ENCODE measurements at places on chromosomes 7 and 10. TPM values are rescaled to one million over a fixed set of nuclear protein-coding genes. Genes with fewer than 3 reads are reported as not detected.

GRCh38 chr7:125567686-125568085 is 638.1 kb upstream of the POT1 start:
- H3K36me3 ChIP-seq = no peaks in the 10 kb centered on the region
- H3K27ac ChIP-seq = no peak overlapping the region
- H3K4me1 ChIP-seq = no peaks in the 10 kb centered on the region
- no peak for DNase-seq
- H3K27me3 ChIP-seq = no peaks in the 10 kb centered on the region

The ASB4 gene
- total RNA-seq = not detected

DNA sequence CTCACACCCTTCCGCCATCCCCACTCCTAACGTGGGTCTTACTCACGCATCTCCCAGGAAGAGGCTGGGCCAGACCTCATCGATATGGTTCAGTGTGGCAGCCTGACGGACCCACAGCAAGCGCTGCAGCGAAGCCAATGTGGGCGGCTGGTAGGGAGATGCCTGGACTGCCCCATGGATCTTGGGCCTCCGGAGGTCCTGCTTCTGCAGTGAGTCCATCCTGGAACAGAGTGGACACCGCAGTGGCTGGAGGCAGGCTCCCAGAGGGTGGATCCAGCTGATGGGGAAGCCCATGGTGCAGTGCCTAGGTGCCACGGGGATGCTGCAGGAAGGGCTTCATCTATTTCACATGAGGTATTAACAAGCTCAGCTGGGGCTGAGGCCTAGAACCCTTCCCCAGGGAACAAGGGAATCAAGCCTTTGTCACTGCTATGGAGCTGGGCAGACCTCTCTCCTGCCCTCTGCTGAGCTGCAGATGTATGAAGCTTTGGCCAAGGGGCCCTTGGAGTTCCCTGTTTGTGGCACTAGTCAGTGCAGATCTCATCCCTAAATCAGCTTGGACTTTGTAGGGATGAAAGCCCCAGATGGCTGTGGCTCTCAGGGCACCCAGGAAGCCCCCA is 13.7 kb upstream of the SAMD8 start:
- H3K36me3 ChIP-seq = no peaks in the 10 kb centered on the region
- no peaks in the 10 kb centered on the region for H3K4me1 ChIP-seq
- no peak overlapping the region for H3K27ac ChIP-seq
- no peaks in the 10 kb centered on the region for H3K27me3 ChIP-seq
- no peak overlapping the region for H3K4me3 ChIP-seq

GRCh38 chr7:107109955-107110354 is 58.8 kb upstream of the HBP1 start:
- no peak overlapping the region for H3K4me3 ChIP-seq
- H3K4me1 ChIP-seq = no peaks in the 10 kb centered on the region
- H3K27ac ChIP-seq = no peak overlapping the region
- DNase-seq = no peak

DNA sequence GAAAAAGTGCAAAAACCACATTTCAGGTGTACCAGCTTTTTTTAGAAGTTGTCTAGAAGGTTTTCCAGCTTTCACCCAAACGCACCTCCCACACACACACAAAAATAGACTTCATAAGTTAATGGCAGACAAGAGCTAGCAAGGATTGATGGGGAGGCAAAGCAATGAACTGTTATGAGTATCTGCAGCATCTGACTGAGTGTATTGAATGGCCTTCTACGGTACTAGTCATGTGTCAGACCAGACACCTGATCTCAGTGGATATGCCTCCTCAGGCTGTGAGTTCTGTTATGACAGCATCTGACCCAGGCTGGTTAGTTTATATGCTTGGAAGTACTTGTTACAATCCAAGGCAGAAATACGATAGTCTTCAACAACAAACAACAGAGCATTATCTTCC is 406.1 kb upstream of the AUTS2 start:
- no peaks in the 10 kb centered on the region for H3K4me1 ChIP-seq
- H3K27ac ChIP-seq = no peak overlapping the region
- H3K4me3 ChIP-seq = no peak overlapping the region
- no peaks in the 10 kb centered on the region for H3K27me3 ChIP-seq

- no peaks in the 10 kb centered on the region for H3K36me3 ChIP-seq
- DNase-seq = no peak
- H3K4me3 ChIP-seq = no peak overlapping the region
- H3K4me1 ChIP-seq = no peaks in the 10 kb centered on the region
Observed at GRCh38 chr10:43801140-43801539, 152.5 kb upstream of the ZNF32 start.

GRCh38 chr7:95440394-95441038 is 5.7 kb upstream of the PON2 start:
- no peaks in the 10 kb centered on the region for H3K36me3 ChIP-seq
- H3K27ac ChIP-seq = no peak overlapping the region
- H3K27me3 ChIP-seq = no peaks in the 10 kb centered on the region
- DNase-seq = no peak

- H3K27ac ChIP-seq = no peak overlapping the region
- DNase-seq = no peak
- no peaks in the 10 kb centered on the region for H3K4me1 ChIP-seq
- no peaks in the 10 kb centered on the region for H3K36me3 ChIP-seq
- no peaks in the 10 kb centered on the region for H3K27me3 ChIP-seq
Observed at GRCh38 chr7:39468808-39469374, 97.3 kb upstream of the YAE1 start.

The SPDYE2 gene
- total RNA-seq = not detected

DNA sequence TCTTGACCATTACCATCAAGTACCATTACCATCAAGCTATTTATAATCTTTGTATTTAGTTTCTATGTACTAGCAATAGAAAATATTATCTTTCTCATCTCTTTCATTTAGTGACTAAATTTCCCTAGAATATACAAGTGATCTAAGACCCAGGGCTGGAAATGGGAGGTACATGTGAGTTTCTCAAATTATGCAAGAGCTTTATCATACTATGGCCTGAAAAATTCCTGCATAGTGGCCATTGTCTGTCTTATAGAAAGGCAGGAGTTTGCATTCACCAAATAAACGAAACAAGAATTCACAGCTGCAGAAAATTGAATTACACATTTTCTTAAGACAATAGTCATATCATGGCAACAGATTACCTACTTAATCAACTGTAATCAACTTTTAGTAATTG is 50.7 kb upstream of the HDAC9 start:
- H3K27ac ChIP-seq = no peak overlapping the region

DNA sequence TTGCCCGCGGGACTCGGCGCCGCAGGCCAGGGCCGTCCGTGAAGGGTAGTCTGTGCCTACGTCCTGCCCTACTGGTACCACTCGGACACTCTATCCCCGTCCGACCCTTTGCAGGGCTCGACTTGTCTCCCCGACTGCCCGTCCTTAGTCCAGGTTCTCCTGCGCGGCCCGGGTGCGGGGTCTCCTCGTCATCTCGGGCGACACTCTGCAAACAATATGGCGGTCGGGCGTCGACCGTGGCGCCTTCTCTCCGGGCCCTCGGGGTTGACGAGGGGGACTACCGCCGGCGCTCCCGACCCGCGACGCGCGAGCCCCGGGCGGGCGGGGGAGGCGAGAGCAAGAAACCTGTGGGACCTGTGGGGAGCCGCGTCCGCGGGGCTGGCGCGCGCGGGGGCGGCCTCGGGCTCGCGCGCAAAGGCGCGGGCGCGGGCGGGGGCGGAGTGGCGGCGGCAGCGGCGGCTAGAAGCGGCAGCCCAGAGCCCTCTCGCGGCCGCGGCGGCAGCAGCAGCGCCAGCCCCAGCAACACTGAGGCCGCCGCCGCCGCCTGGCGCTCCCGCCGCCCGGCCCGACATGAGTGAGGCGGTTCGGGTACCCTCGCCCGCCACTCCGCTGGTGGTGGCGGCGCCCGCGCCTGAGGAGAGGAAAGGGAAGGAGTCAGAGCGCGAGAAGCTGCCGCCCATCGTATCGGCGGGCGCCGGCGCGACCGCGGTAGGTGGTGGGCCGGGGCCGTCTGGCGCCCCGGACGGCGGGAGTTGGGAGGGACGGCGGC is at the start of gene HECTD2:
HECTD2 (plus strand) TSS at position 476 of the 769 bp plus-strand sequence; CDS start at position 571, 95 bp downstream.
- H3K36me3 ChIP-seq = peaks cover 9% of the 10 kb centered on the region
- H3K4me1 ChIP-seq = peaks cover 24% of the 10 kb centered on the region

- H3K27me3 ChIP-seq = no peaks in the 10 kb centered on the region
- peaks cover 4% of the 10 kb centered on the region for H3K4me1 ChIP-seq
- no peak overlapping the region for H3K27ac ChIP-seq
- H3K4me3 ChIP-seq = no peak overlapping the region
- H3K36me3 ChIP-seq = no peaks in the 10 kb centered on the region
Observed at GRCh38 chr7:143947111-143947510, 7.5 kb upstream of the OR2F1 start.

DNA sequence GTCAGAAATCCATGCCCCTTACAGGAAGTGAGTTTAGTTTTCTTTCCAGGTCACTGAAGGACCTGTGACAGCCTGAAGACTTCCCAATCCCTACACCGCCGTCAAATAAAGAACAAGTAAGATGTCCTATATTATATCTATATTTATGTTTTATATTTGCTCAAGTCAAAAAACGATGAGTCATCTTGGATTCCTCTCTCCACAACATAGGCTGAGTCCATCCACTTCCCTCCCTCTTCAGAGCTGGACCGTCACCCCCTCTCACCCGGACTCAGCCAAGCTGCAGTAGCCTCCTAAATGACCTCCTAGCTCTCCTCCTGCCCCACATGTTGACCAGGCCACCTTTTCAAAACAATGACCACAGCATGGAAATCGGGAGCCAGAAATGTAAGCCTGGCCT is 53.5 kb downstream of the GLI3 start:
- peaks cover 5% of the 10 kb centered on the region for H3K4me1 ChIP-seq
- no peak overlapping the region for H3K27ac ChIP-seq
- no peak overlapping the region for H3K4me3 ChIP-seq
- DNase-seq = no peak
- H3K27me3 ChIP-seq = no peaks in the 10 kb centered on the region
- H3K36me3 ChIP-seq = no peaks in the 10 kb centered on the region

DNA sequence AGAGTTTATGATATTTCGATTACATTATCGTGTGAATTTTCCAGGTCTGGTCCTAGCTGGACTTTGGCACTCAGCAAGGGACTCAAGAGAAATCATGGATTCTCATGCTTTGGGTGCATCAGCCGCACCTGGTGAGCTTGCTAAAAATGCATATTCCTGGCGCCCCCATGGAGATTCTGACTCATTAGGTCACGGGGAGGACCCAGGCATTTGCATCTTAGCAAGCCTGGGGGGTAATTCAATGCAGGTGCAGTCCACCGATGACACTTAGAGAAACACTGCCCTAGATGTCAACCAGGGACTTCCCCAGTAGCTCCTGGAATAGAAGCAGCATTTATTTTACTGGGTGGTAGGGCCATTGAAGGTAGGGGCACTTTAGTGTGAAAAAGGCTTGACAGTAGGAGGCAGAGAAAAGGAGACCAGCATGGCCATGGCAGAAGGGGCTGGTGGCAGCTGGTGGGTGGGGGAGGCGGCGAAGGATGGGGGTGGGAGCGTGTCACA is 29.9 kb upstream of the PDCD4 start:
- no peak for DNase-seq
- no peaks in the 10 kb centered on the region for H3K4me1 ChIP-seq
- peaks cover 8% of the 10 kb centered on the region for H3K36me3 ChIP-seq
- H3K4me3 ChIP-seq = no peak overlapping the region
- no peak overlapping the region for H3K27ac ChIP-seq

The HKDC1 gene
- total RNA-seq = 0.06 TPM

The GIMAP1 gene
- not detected for total RNA-seq

- 0 out of 2 replicates have a peak, but pooled peaks cover 4% of the 10 kb centered on the region for H3K4me1 ChIP-seq
- no peak overlapping the region for H3K4me3 ChIP-seq
- H3K36me3 ChIP-seq = no peaks in the 10 kb centered on the region
- no peak overlapping the region for H3K27ac ChIP-seq
Observed at GRCh38 chr7:43296306-43296705, 183.9 kb downstream of the HECW1 start.

DNA sequence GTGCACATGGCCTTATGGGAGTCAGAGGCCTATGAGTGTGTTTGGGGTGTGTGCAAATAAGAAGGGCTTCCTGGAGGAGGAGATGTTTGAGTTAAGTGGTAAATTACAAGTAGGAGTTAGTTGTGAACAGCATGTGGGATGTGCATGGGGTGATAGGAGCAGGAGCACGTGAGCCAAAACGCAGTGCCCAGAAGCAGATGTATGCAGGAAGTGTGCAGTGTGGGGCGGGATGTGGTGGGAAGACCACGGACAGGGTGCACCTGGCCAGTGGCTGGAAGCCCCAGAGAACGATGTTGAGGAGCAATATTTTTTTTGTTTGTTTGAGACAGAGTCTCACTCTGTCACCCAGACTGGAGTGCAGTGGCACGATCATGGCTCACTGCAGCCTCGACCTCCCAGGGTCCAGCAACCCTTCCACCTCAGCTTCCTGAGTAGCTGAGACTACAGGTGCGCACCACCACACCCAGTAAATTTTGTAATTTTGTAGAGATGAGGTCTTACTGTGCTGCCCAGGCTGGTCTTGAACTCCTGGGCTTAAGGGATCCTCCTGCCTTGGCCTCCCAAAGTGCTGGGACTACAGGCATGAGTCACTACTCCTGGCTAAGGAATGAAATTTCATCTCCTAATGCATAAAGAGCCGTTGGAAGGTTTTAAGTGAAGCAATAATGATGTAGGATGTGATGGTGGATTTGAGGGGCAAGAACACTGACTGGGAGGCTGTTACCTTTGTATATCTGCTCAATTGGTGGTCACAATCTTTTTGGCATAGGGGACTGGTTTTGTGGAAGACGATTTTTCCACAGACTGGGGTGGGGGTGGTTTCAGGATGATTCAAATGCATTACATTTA is 78.4 kb downstream of the LYZL2 start:
- H3K36me3 ChIP-seq = no peaks in the 10 kb centered on the region
- H3K27ac ChIP-seq = no peak overlapping the region
- H3K4me1 ChIP-seq = no peaks in the 10 kb centered on the region
- no peak overlapping the region for H3K4me3 ChIP-seq

DNA sequence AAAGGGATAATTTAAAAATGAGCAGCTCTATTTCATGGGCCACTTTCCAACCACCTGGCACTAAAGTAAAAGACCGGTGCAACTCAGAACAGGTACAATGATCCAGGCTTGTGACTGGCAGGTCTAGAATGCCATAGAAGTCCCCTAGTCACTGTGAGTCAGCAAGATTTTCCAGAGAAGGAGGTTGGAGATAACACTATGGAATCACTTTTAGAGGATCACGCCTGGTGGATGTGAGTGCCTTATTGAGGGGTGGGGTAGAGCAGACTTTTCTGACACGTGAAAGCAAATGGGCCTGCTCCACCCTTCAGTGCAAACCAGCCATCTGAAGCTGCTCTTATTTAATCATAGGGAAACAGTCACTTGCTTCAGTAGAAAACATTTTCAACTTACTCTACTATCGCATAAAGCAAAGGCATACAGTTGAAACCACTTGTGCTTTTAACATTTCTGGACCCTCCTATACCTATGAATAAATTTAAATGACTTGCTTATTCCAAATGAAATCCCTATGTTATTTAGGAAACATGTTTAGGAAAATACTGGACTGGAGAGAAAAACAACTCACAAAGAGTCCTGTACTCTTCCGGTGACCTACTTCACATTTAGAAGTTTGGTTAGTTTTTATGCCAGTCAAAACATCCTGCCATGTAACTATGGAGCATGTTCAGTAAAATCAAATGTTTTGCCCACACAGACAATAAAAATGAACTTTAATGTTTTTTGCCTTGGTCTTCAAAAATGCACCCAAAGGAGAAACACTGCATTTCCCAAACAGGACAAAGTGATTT is 21.5 kb upstream of the AKR1C1 start:
- no peaks in the 10 kb centered on the region for H3K27me3 ChIP-seq
- H3K4me3 ChIP-seq = no peak overlapping the region
- DNase-seq = no peak
- H3K4me1 ChIP-seq = 0 out of 2 replicates have a peak, but pooled peaks cover 4% of the 10 kb centered on the region
- no peak overlapping the region for H3K27ac ChIP-seq
